ENCODE measurements at places on chromosomes 11 and 22.

- DNase-seq, result no peak
Observed at GRCh38 chr11:109423466-109424190, 1.6 kb downstream of the C11orf87 start.

DNA sequence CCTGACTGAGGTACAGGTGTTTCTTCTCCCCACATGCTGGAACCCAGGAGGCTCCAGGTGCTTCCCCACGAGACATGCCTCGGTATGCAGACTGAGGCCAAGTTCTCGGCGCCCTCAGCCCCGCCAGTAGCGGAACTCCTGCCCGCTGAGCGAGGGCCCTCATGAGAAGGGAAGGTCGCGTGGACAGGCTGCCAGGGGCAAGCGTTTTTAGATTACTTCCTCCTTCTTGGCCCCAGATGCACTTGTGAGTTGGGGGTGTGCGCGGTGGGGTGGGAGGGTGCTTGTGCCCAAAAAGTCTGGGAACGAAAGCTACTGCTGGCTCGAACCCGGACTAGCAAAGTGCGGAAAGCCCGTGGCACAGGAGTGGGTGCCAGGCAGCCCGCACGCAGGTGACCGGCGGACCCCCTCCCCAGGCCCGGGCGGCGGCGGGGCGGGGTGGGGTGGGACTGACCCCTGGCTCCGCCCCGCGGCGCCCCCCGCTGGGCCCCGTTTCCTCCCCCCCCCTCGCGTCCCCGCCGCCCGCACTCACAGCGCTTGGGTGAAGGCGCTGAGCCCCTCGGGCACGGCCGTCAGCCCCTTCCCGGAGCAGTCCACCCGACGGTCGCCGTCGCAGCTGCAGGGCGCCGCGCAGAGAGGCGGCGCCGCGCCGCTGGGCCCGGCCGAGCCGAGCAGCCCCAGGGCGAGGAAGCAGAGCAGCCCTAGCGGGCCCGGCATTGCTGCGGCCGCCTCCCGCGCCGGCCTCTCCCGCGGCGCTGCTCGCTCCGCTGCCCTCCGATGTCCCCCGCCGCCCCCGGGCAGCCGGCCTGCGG, 797 bp downstream of the LGR4 start:
- DNase-seq, result no peak

GRCh38 chr11:78642979-78643675, 68.5 kb upstream of the NARS2 start:
- no peak for DNase-seq

GRCh38 chr11:88179141-88179540, 3.9 kb upstream of the RAB38 start:
- peak; percentile 24 for DNase-seq

DNA sequence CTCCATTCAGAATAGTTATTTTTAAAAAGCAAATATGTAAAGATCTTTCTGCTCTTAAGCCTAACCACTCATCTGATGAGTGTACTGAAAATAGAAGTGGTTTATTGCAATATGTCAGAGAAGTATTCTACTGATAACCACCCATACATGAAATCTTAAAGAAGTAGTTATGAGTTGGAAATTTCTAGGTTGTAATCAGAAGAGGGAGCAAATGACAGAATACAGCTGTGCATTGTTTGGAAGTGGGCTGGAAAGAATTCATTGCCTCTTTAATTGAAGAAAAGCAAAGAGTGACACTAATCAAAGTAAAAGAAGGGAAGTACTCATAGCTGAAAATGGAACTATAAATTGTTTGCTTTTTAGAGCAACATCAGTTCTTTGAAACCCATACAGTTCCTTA, 39.4 kb downstream of the FDX1 start:
- no peak for DNase-seq

DNA sequence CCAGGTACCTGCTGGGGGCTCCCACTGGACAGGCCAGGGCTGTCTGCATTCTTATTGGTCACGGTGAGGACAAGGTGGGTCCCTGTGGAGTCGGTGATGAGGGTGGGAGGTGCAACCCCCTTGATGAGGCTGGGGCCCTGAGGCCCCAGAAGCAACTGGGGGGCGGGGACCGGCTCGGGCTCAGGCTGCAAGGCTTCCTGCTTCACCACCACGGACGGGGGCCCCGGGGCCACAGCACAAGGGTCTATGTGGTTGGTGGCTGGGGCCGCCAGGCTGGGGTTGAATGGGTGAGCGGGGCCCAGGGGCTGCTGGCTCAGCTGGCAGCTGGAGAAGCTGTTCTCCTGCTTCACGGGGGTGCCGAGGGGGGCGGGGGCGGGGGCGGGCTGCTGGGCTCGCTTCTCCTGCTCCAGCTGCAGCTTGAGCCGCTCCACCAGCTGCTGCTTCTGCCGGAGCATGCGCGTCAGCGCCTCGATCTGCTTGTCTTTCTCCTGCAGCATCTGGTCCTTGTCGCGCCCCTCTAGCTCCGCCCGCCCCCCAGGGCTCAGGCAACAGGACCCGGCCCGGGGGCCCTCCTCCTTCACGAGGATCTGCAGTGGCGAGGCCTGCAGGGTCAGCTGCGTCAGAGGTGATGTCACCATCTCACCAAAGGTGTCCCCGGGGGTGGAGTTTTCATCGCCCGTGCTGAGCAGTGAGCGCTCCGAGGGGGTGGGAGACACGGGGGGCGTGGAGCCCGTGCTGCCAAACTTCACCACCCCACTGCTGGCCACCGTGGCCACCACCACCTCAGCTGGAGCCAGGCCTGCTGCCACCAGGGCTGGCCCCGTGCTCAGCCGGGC, 48.2 kb downstream of the SGSM3 start:
- DNase-seq, result no peak

DNA sequence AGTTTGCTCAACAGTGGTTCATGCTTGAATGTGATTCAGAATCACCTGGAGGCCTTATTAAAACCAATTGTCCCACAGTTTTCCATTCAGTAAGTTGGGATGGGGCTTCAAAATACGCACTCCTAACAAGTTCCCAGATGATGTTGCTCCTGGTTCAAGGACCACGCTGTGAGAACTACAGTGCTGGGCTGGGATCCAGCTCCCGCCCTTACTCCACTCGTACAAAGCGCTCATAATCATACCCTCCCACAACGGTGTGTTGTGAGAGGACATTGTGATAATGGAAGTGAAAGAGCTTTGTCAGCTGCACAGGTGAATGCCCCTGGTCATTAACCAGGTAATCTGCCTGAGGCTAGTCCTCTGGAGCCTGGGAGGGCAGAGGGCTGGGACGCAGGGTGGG, 1.3 kb upstream of the CD82 start:
- DNase-seq, result no peak

DNA sequence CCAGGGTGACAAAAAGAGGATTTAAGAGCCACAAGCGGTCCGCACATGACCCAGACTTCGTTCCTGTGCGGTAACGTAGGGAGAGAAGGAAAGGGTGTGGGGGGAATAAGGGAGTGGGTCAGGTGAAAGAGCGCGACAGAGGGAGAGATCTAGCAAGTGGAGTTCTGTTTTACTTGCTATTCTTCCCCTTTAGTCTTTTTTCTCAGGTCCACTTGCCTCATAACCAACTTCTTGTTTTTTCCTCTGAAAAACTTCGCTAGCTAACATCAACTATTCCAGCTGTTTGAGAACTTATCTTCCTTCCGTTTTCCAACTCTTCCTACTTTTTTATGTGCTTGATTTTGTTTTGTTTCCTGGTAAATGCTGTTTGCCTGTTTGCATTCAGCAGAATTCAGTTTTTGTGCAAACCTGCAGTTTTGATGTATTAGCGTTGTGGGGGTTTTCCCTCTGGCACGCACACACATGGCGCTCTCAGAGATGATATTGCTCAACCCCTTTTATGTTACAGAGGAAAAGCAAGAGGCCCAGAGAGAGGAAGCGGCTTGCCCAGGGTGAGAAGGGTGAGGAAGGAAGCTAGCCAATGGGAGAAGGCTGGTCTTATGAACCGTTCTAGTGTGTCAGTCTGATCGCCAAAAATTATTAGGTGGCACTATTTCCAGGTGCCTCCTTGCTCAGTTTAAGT, 592 bp upstream of the CTSC start:
- DNase-seq, result no peak

DNA sequence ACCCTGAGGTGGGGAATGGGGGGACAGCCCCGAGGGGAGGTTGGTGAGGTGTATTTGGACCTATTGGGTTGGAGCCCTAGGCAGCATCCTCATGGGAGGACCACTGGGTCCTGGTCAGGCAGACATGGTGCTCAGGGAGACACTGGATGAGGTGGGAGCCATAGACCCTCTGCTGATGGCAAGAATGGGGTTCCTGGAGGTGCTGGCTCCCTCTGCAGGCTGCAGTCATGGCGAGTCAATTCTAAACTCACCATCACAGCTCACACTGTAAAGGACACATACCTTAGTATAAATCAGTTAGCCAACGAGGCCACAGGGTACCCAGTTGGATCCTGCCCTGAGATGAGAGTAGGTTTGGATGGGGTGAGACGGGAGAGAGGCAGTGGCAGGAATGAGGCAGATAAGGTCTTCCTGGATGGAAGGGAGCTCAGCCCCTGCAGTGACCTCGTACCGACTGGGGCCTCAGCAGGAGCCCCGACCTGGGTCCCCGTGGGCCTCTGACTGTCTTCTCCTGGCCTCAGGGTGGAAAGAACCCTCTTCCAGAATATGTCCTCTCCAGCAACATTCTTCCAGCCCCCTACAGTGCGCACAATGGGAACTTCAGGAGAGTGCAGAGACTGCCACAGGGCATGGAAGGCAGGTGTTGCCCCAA, 1.7 kb upstream of the GAB4 start:
- no peak for DNase-seq

GRCh38 chr11:7793233-7793632, 3.5 kb downstream of the OR5P2 start:
- no peak for DNase-seq

All from AG04449 (cell line).